ENCODE measurements at places on chromosomes 2 and 18.

- DNase-seq: peak; percentile 54
Observed at GRCh38 chr2:222318712-222319585, 20.2 kb upstream of the PAX3 start.

- DNase-seq: no peak
Observed at GRCh38 chr2:68466361-68466777, 725 bp downstream of the FBXO48 start.

DNA sequence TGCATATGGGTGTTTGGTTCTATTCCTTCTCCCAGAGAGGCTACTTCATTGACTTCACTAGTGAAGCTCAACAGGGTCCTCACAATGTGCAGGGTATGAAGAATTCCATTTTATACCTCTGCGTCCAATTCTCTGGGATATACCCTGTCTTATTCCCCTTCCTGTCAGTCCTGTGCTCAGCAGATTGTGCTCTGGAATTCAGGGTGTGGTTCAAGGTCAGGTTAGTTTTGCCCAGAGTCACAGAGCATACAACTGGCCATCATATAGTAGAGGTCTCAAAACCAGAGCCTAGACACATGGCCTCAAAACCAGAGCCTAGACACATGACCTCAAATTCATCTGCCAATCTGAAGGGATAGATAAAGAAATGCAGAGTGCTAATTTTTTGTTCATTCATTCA is 38.8 kb upstream of the VIT start:
- no peak for DNase-seq

DNA sequence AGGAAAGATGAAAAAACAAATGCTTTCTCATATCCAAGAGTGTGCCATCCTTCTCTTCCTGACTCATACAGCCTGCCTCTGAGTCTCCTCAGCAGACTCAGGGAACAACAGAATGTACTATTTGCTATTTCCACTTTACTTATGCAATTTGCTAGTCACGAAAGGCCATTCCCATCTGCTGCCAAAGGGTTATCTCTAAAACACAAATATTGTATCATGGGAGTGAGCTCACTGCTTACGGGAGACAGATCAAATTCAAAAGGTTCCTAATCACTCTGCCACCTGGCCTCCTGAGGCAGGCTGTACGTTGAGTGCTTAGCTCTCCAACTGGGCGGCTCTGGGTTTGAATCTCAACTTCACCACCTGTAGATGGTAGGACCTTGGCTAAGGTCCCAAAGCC is 92.0 kb downstream of the GAREM1 start:
- no peak for DNase-seq

GRCh38 chr2:96095116-96095636 is 21.2 kb downstream of the ADRA2B start:
- DNase-seq: no peak

GRCh38 chr18:69622184-69622583 is 221.5 kb downstream of the DOK6 start:
- DNase-seq: no peak

DNA sequence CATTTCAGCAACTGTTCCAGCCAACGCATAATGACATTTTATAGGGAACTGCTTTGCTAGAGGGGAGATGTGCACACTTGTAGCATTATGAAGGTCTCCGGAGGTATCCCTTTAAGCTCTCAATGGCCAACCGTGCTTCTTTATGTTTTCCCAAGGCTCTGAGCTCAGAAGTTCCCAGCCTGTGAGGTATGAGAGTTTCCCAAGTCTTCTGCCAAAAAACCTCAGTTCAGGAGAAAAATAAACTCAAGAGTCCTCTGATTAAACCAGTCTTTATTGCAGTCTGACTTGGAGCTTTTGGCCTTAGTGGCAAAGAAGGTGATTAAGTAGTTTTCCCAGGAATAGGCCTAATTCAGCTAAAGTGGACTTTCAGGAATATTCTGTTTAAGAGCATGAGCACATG is 35.4 kb upstream of the ZNF532 start:
- no peak for DNase-seq

GRCh38 chr2:113755835-113756354 is 547 bp downstream of the SLC35F5 start:
- DNase-seq: no peak

DNA sequence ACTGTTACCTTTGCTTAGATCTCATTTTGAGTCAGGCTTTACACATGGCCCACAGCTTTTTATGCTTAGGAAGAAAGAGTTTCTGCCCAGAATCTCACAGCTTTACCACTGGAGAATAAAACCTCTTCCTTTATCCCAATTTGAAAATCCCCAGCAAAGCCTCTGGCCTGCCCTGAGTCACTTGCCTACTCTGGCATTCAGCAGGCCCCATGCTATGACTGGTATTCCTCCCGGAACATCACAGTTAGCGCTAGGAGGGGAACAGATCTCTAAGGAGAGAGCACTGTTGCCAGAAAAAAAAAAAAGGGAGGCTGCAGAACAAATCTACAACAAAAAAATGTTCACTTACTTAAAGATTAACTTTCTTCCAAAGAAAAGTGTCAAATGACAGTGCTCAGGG is 152.9 kb upstream of the DNMT3A start:
- no peak for DNase-seq

DNA sequence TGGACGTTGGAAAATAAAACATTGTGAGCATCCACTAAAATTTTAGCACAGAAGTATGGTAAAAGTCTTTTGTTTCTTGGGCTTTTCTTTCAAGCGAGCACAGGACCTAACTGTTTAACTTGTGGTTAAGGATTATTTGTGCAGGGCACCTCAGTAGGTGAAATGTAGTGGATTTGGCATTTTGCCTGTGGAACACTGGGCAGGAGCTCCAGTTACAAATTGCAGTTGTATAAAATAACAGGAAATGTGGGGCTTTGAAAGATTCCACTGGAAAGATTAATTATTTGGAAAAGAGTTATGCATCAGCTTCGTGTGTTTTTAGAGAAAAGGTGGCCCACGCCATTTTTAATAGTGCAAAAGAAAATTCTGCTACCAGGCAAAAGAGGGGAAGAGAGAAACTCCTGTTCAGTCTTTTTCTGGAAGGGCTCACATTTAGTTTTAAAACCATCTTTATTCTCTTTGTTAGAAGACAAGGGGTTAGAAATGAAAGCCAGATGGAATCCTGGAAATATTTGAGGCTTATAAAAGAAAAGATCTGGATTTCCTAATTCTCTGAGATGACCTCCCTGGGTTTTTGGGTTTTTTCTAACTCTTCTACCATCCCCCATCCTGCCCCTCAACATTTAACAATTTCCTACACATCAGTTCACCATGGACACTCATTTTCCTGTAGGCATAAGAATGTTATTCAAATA is 144.3 kb upstream of the SERTAD2 start:
- no peak for DNase-seq

DNA sequence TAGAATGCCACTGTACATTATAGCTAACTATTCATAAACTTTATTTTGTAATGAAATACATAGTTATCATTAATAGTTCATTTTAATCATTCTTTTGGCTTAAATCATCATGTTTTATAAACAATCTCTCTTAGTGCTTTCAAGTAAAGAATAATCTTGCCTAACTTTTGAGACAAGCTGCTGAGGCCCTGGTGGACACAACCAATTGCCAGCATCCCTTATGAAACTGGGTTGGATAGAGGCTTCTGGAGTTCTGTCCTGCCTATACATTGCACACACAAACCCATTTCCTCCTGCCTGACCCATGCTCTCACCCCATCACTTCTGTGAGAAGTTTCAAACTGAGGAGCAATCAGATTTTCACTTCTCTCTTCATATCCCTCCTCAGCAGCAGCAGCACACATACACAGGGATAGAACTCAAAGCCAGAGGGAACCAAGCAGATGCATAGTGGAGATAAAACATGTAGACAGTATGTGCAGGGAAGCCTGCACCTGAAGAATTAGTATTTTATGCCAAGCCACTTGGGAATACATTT is 450.0 kb upstream of the SLC14A2 start:
- no peak for DNase-seq

- DNase-seq: peak; percentile 39
Observed at GRCh38 chr18:48787203-48788151, 163.3 kb downstream of the SMAD7 start.

GRCh38 chr2:152462779-152463178 is 127.8 kb downstream of the FMNL2 start:
- no peak for DNase-seq

DNA sequence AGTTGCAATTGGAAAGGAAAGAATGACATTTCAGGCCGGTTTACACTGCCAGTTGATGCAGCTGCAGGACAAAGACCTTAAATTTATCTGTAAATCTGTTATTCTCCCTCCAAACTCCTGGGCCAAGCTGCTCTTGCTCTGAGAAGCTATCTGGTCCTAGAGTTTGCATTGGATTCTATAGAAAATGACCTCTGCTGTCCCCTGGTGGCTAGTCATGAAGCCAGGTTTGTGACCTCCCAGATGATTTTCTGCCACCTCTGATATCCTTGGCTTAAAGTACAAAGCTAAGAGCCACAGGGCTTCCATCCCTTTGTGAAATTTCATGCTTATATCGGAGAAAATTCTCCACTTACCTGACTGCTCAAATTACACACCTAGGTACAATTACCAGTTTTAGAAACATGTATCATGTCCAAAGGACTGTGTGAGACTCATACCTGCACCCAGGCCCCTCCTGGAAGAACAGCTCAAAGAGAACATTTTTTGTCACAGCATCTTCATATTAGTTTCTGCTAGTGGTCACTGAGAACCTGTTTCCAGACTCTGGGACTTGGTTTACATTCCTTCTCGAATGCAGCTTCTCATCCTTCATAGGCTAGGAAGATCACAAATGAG is 28.9 kb upstream of the IER3IP1 start:
- no peak for DNase-seq

DNA sequence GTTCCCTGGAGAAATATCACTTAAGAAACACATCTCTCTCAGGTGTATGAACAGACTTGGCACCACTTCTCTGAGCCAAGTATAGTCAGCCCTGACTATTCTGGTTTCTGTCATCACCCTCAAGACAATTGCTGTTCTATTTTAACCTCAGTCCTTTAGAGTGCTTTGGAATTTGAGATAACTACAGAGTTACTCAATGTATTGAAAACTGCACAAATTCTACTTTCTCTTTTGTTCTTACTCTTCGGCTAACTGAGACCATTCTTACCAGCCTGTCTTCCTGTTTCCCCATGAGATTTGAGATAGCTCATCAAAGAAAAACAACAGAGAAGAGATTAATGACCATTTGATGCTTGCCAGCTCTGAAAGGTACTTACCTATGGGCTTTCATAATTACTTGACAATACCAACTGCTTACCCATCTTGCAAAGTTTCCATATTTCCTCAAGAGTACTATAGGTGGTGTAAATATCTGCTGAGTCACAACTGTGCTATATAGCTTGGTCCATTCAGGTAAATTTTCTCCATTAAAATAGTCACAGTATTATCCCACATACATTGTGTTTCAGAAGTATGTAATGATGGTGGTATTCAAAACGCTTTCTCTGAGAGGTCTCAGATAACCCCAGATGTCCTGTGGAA is 467.5 kb upstream of the CHST9 start:
- no peak for DNase-seq

DNA sequence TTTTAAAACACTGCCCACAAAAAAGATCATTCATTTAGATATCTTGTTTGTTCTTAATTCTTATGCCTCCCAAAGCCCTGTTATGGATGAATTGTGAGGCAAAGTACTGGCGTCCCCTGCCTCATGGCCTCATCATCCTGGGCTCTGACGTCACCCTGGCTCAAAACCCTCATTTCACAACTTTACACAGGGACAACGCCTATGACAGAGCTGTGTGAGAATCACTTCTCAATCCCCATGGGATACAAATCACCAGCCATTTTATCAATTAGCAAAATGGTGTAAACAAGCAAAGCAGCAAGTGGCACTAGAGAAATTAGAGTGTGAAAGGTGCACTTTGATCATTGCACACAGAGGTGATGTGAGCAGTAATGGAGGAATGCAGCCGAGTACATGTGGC is 16.6 kb downstream of the FHOD3 start:
- DNase-seq: no peak

GRCh38 chr18:65082907-65083306 is 667.9 kb upstream of the CDH7 start:
- no peak for DNase-seq

- no peak for DNase-seq
Observed at GRCh38 chr2:39121523-39122063, 742 bp upstream of the SOS1 start.

GRCh38 chr2:206211657-206212255 is 52.1 kb downstream of the EEF1B2 start:
- no peak for DNase-seq

GRCh38 chr2:170054997-170055396 is 123.0 kb upstream of the MYO3B start:
- DNase-seq: no peak

- DNase-seq: no peak
Observed at GRCh38 chr2:20925265-20925889, 102.5 kb upstream of the LDAH start.

DNA sequence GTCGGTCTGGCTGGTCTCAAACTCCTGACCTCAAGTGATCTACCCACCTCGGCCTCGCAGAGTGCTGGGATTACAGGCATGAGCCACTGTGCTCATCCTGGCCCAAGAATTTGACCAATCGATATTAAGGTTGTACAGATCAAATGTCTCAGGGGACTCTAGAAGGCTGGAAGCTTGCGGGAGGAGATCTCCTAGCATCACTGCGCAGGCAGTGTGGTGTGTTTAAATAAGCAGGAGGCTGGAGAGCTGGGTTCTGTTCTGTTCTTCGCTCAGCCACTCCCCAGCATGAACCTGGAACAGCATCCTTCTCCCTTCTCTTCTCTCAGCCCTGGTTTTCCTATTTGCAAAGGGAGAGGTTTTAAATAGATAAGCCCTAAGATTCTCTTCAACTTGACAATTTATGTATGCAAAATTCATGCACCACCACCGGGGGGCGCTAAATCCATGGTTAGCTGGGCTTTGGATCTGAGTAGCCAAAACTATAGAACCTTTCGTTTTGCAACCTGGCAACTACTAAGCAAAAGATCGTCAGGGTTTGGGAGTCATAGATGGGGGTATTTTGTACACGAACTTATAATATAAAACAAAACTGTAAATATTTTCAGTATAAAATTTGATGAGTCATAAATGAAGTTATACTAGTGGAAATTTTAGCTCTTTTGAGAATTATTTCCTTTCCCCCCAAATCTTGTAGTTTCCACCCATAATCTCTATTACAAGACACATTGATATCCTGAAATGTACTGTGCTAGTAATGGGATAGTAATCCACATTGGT is 60.6 kb downstream of the SLC16A14 start:
- peak; percentile 88 for DNase-seq
